ENCODE measurements at places on chromosomes 5 and 9. TPM values are rescaled to one million over a fixed set of nuclear protein-coding genes. Genes with fewer than 3 reads are reported as not detected.
A peak's percentile ranks its signal among the peaks of the same experiment; 100 is the strongest.

ADAMTS13 gene
- 3.1 TPM for total RNA-seq

NEUROG1 gene
- not detected for total RNA-seq

OR13J1 gene
- not detected for total RNA-seq

SLC6A3 gene
- total RNA-seq: not detected

PCDHB8 gene
- 1.8 TPM for total RNA-seq

DNA sequence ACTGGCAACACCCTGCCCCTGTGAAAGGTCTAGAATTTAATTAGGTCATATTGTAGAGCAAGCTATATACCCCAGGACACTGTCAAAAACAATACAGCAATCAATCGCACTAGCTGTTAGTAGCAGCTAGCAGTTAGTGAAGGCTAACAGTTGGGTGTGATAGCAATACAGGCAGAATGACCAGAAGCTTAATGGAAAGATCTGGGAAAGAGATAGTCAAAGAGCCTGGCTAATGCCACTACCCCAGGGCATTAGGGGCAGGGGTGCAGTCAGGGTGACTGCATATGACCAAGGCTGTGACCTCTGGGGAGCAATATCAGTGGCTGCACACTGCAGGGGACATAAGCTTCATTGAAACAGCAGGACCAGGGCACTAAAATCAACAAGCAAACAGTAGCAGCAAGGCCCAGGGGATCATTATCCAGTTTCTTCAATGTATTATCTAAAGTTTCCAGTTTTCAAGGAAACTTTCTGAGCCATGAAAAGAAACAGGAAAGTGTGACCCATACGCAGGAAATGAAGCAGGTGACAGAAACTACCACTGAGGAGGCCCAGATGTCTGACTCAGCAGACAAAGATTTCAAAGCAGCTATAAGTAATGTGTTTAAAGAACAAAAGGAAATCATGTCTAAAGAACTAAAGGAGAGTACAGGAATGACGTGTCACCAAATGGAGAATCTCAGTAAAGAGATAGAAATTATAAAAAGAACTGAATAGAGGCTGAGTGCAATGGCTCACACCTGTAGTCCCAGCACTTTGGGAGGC is 82.4 kb downstream of the ZNF354C start:
- no peak for DNase-seq

- DNase-seq: no peak
Measured at GRCh38 chr9:110954822-110955291, 83.4 kb downstream of the LPAR1 start.

GRCh38 chr9:113520109-113520642 is 56.6 kb downstream of the RGS3 start:
- peak; percentile 17 for DNase-seq

DNA sequence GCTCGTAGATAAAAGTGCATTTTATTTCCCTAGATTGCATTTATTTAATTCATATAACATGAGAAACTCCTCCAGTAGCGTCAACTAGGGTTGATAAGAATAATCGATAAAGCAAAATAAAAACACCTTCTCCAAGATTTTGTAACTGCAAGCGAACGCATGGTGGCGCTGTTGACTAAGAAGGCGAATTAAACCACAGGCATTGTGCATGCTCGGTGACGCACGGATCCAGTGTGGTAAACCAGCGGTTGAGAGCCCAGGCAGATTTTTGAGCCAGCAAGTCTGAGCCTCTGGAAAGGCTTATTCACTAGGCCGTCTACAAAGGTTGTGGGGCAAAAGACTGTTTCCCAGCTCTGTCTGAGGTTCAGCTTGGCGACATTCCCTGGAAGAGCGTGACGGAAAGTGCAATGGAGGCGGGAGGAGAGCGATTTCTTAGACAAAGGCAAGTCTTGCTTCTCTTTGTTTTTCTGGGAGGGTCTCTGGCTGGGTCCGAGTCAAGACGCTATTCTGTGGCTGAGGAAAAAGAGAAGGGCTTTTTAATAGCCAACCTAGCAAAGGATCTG is at the start of gene PCDHB3:
TSS of gene PCDHB3 (plus strand) at position 231 of the 563 bp plus-strand sequence. CDS start at position 408, 177 bp downstream.
- DNase-seq: peak; percentile 40

GRCh38 chr5:169442403-169442874 is 141.1 kb upstream of the SPDL1 start:
- no peak for DNase-seq
